Head of caudate nucleus (tissue), 42 donors: ENCODE measurements at places on chromosomes 1 and 21.
A peak's percentile ranks its signal among the peaks of the same experiment; 100 is the strongest.

DNA sequence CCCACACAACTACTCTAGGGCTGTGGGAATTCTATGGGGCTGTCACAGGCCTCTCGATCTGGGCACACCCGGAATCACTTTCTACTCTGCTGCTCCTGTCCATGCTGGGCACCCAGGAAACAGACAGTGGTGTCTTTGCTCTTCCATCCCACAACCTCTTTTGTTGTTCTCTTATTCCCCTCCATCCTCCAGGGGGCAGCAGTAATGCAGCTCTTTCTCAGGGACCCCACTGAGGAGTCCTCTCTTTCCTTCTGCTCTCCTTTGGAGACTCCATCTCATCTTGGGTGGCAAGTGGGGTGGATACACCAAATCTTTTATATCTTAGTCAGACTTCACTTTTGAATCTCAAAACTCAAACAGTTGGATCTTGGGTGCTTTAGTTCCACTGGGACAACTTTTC lies 206.3 kb downstream of the HS2ST1 start:
- DNase-seq: no peak

DNA sequence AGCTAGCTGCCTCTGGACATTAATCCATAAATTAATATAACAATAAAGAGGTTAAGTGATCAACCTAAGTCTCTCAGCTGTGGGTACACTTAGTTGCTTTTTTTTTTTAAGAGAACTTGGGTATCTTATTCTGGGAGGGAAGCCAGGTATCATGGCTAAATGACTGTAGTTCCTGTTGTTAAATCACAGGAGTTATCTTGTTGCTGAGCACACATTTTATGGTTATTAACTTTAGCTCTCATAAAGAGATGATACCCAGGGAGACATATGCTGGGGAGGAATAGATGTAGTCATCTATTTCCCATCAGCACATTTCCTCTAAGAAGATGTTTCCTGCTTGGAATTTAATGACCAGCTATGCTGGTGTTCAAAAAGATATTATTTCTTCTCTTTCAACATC lies 227.8 kb downstream of the PTGER3 start:
- no peak for DNase-seq

DNA sequence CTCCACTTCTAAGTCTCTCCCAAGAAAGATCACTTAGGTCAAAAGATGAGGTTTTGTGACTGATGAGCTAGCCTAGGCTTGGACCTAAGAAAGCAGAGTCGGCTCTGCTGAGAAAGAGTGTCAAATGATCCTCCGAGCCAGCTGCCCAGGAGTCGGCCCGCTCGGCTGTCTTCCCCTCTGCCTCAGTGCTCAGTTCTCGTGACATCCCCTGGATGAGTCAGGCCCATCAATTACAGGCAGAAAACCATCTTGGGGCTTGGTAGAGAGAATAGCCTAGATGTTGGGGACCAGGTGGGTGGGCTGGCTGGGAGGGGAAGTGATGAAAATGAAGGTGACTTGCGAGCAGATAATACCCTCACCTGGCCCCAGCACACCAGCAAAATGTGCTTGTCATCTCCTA lies 60.5 kb downstream of the SLC66A1 start:
- DNase-seq: no peak

GRCh38 chr1:30085811-30086770 lies 637.3 kb downstream of the MATN1 start:
- peak; percentile 19 for DNase-seq
